Activated effector memory CD4-positive, alpha-beta T cell treated with anti-CD3 and anti-CD28 coated beads, Interleukin-2, amount 50 U/mL, for 16 hours (primary cell): ENCODE measurements at places on chromosomes 7 and 10.

- DNase-seq, result no peak
These were observed 20.7 kb downstream of the TSPAN13 start for GRCh38 chr7:16774294-16774693.

- no peak for DNase-seq
These were observed 777.5 kb upstream of the POM121L12 start for GRCh38 chr7:52257890-52258289.

DNA sequence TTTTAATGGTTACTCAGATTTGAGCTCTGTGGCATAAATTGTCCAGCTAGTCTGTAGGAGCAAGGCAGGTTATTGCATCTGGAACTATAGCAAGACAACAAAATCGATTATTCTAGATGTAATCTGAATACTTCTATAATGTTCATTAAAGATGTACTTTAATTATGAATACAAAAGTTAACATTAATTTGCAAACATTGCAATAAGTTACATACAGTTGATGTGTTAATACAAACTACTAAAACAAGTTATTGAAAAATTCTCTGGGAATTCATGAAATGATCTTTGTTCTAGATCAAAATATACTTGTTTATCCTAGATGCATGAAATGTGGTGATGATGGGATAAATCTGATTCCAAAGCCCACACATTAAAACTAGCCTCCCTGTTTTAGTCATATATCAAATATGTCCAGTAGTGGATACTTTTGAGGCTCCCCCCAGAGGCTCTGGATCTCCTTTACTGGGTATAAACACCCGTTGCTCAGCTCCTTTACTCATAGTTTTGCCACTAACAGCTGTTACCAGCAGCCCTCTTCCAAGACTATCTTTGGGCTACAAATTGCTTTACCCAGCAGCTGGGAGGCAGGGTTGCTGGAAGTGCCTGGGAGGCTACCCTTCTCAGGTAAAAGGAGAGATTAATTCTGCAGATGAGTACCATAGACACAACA is 78.1 kb downstream of the ARL4A start:
- no peak for DNase-seq

DNA sequence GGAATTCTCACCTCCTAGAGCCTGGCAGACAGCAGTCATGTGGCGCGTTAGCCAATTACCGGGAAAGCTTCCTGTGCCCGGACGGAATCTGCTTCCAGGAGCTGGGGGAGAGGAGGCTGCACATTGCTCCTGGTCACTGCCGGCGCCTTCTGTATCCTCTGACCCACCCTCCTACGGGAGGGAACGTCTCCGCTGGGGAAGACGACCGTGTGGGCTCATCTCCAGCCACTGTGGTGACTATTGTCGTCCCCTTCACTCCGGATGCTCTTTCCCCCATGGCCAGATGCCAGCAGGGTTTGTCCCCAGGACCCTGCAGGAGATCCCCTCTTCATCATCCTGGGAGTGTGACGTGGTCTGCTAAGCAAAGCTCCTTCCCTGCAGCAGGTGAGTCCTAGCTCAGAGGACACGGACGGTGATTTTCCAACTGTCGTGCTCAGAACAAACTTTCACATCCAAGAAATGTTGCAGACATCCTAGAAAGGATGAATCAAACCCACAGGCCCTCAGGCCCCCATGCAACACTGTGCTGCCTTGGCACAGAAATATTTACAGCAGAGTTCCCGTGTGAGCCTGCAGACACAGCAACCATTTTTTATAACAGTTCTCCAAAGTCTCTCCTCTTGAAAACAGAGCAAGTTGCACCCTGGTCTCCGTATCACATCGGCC is 29.6 kb upstream of the FAM20C start:
- no peak for DNase-seq

- no peak for DNase-seq
These were observed 29.9 kb upstream of the DDX50 start for GRCh38 chr10:68871105-68871711.

GRCh38 chr7:134721171-134721570 is 58.3 kb upstream of the CALD1 start:
- DNase-seq, result no peak

GRCh38 chr7:149773446-149774236 is at the start of gene ZNF467:
ZNF467 (minus strand) TSS chr7:149773588; CDS start chr7:149771032, 2,556 bp downstream.
- DNase-seq, result peak; percentile 79

DNA sequence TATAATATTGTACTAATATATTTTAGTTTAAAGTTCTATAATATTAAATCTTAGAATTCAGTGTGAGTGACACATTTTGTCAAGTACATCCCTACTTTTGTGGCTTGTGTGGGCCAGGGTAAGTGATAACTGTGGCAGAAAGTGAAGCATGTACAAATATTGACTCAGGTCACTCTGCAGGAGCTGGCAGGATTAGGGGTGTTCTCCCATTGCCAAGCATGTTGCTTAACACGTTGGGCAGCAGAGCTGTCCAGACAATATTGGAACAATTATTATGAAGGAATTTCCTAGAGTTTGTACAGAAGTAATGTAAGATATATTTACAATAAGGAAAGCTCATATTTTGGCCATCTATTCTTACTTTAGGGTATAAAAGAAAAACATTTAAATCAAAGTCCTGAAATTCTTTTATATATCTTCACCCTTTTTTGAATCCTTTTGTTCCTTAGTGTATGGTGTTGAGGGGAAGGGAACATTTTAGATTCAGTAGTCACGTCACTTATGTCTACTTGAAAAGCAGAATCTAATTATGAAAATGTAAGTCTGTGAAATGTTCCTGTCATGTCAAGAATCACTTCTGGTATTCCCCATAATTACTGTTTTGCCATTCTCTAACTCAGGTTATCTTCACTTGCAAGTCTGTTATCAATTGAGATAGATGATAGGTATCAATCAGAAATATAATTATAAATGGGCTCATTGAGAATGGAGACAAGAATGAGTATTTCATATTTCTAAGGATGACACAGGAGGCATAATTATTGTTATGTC is 4.0 kb downstream of the HDAC9 start:
- DNase-seq, result no peak

GRCh38 chr7:107506674-107507339 is 37.0 kb downstream of the GPR22 start:
- no peak for DNase-seq

DNA sequence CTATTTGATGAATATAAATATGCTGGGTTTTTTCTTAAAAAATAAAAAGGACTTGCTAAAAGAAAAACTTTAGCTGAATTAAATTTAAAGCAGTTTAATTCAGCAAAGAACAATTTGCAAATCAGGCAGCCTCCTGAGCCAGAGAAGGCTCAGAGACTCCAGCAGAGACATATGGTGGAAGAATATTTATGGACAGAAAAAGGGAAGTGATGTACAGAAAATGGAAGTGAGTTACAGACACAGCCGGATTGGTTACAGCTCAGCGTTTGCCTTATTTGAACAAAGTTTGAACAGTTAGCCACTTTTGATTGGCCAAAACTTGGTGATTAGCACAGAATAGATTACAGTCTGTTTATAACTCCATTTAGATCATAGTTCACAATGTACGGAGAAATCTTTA is 110.3 kb downstream of the GAD2 start:
- no peak for DNase-seq
